ENCODE measurements at places on chromosomes 16 and 17.

DNA sequence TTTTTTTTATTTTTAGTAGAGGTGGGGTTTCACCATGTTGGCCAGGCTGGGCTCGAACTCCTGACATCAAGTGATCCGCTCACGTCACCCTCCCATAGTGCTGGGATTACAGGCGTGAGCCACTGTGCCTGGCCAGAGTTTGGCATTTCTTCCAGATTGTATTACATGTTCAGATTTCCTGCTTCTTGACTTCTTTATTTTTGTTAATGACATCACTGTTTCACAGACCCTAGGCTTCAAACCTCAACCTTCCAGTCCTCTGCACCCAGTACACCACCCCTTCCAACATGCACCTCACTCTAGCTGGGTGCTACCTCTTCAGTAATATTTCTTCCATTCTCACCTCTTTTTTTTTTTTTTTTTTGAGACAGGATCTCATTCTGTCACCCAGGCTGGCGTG is 53.6 kb upstream of the ZFHX3 start:
- no peak for DNase-seq

DNA sequence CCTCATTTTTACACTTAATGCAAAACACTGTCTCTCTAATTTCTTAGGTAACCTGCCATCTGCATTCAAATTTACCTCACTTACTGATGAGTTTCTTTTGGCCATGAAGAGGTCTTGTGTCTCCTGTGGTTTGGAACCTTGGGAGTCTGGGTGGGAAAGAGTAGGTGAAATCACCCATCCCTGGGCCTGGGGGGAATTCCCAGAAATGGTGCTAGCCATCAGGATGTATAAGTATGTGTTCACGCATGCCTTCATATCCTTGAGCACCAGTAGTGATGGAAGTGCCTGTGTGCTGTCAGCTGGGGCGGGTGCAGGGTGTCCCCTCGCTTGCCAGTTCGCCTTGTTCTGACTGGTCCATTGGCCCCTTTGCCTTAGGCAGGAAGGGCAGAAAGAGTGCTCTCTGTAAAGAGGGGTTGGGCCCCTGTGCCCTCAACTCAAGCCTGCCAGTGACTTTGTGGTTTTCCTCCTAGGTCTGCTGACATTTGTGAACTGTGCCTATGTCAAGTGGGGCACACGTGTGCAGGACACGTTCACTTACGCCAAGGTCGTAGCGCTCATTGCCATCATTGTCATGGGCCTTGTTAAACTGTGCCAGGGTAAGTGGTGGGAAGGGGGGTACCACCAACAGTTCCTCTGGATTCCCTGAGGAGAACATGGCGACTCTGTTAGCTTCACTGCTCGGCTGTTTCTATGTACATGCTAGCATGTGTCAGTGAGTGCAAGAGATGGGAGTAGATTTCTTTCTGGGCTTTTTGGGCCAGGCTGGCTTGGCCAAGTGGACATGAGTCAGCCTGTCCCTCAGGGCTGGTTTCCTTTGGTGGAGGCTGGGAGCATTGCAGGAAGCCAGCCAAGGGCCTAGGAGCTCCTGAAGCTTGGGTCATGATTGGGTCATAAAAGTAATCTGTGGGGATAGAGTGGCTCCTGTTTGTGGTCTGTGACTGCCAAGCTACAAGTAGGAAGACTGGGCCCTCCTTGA is 23.2 kb downstream of the SLC7A6OS start:
- no peak for DNase-seq

DNA sequence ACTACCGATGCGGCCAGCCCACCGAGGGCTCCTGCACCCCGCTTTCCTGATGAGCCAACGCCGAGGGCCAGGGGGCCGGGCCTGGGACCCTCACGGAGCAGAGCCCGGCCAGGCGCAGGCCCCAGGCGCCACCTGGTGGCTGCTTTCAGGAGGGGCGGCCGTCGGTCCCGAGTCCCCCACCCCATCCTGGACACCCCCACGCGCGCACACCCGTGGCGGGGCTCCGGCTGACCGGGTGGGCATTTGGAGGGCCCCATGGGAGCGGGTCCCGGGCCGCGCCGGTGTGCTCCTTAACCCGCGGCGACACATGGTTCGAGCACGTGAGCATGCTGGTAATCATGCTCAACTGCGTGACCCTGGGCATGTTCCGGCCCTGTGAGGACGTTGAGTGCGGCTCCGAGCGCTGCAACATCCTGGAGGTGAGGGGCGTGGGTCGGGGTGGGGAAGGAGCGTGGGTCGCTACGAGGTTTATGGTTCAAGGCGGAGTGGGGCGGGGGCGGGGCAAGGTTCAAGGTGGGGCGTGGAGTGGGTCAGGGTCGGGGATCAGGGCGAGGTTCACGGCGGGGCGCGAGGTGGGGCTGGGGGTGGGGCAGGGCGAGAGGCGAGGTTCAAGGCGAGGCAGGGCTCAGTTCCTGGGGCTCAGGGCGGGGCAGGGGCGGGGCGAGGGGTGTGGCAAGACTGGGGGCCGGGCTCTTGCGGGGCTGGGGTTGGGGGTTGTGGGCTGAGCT is 30.2 kb downstream of the TPSG1 start:
- DNase-seq: no peak

GRCh38 chr17:33949100-33949499 is 306.0 kb upstream of the CCL2 start:
- DNase-seq: no peak
